ENCODE measurements at places on chromosomes 3 and 15. TPM values are rescaled to one million over a fixed set of nuclear protein-coding genes. Genes with fewer than 3 reads are reported as not detected.

The DAPK2 gene
- 0.62 TPM for total RNA-seq

The SPESP1 gene
- total RNA-seq: 1.6 TPM

The SLC28A1 gene
- total RNA-seq: not detected

The ASB14 gene
- not detected for total RNA-seq

GRCh38 chr3:41041462-41041861 lies 157.8 kb upstream of the CTNNB1 start:
- no peak for DNase-seq

GRCh38 chr15:72063186-72063585 lies 54.8 kb downstream of the MYO9A start:
- no peak for DNase-seq

GRCh38 chr3:148229107-148229506 lies 468.6 kb upstream of the AGTR1 start:
- no peak for DNase-seq

DNA sequence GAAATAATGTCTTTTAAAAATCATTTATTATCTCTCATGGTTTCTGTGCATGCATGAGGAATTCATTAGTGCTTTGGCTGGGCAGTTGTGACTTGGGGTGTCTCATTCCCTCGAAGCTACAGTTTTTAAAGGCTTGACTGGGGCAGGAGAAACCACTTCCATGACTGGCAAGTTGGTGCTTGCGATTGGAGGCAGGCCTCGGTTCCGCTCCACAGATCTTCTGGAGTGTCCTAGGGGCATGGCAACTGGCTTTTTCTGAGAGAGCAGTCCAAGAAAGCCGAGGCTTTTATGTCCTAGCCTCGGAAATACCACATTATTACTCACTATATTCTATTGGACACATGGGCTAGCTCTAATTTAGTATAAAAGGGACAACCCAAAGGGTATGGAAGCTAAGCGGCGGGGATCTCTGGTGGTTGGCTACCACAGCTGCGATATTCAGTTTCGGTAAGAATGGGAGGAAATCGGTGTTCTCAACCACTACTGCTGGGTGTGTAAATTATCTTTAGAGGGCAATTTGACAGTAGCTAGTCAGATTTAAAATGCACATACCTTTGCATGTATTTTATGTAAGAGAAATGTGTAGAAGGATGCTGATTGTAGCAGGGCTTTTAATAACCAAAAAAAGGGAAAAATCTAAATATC lies 48.8 kb upstream of the TOP2B start:
- DNase-seq: no peak

DNA sequence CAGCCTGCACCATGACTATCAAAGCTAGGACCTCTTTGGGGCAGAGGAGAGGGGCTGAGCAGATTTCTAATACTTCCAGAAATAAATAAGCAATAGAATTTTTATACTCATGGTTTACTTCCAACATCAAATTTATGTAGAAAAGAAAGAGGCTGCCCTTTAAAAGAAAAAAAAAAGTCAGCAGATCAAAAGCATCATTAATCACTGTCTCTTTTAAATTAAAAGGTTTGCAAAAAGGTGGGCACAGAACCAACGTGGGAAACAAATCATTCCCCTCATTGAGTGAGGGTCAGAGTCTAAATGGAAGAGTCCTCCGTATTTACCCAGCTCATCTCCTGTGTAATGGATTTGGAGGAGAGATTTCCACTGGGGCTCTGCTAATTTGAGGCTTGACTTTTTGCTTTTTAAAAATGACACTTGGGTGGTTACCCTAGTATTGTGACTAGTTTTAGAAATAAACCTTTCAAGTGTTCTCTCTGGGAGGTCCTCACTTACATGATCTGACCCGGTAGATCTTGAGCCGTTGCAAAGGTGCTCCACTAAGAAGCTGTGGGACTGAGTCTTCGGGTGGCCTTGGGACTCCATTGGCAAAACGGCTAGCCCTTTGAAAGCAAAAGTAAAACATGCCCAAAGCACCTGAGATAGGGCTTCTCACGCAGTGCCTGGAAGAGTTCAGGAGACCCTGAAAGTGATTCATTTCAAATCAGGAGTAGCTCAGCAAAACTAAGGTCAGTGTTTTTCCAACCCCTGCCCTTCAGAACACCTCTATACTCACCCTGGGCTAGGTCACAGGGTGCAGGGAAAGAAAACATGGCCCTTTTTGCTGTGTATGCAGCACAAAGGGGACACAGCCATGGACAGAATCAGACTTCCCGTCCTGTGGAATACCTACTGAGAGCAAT lies 320.9 kb downstream of the FOXP1 start:
- no peak for DNase-seq

DNA sequence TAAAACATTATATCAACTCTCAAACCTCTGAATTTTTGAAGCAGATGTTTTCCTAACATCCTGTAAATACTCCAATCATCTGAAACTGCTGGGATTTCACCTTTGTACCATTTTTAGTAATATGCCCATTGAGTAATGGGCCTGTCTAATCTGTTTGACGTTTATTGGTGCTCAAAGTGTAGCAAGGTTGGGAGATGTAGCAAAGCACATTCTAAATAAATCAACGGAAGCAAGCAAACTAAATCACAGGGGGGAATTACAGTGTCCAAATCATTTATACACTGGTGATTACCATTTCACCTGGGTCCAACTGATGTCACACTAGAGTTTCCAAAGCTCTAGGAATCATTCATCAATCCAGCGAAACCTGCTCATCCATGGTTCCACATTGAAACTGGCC lies 518.7 kb upstream of the TBL1XR1 start:
- DNase-seq: no peak

GRCh38 chr3:133038731-133039375 lies 662 bp downstream of the TMEM108 start:
- DNase-seq: no peak

- DNase-seq: no peak
Observed at GRCh38 chr3:72520690-72521308, 327.4 kb downstream of the SHQ1 start.
